Right kidney (tissue), 9 donors: ENCODE measurements at places on chromosomes 1 and 21.

DNA sequence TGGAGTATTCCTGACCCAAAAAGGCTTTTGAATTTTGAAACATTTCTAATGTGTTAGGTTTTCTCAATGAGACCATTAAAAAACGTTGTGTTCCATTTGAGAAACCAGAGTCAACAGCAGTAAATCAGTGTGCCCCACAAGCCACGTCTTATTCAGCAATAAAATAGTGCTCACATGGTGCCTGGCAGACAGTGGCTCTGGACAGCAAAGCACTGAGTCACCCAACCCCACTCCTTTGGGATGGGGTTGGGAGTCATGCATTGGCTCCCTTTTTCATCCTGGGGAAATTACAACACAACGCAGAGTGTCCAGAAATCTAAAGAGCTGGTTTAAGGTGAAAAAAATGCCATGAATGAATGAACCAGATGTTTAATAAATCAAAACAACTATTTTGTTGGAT is 46.5 kb downstream of the KCNJ15 start:
- DNase-seq = no peak

GRCh38 chr1:171622152-171622462 is at the start of gene MYOCOS:
Gene MYOCOS (plus strand): TSS chr1:171622243. CDS start chr1:171623884, 1,641 bp downstream.
- DNase-seq = no peak

DNA sequence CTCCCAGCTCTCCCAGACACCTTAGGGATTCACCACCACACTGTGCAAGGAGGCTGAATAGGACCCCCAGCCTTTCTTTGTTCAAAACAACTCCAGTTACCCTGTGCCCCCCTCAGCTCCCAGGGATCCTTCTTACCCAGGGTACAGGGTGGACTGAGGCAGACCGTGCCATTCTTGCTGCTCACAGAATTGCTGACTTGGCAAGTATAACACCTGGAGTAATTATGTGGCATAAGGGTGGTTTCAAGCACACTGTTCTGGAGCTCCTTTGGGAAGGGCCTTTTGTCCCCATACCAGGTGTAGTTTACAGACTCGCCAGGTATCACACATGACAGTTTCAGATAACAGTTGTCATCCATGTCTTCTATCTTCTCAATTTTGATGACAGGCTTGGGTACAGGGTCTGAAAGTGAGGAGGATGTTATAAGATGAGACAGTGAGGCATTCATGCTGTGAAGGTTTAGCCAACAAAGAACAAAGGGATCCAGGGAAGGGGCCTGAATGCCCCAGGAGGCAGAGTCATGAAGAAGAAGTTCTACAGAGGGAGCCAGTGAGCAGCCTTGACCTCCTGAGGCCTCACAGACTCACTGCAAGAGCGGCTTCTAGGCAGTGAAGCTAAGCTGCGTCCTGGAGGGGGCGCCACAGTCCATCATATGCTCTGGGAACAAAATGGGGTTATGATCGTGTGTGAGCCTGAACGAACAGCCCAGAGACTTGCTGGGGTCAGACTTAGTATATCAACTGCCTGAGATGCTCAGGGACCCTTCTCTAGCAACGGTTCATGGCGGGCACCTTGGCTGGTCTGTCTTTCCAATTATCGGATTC is 30.3 kb downstream of the CD48 start:
- DNase-seq = peak; percentile 4

DNA sequence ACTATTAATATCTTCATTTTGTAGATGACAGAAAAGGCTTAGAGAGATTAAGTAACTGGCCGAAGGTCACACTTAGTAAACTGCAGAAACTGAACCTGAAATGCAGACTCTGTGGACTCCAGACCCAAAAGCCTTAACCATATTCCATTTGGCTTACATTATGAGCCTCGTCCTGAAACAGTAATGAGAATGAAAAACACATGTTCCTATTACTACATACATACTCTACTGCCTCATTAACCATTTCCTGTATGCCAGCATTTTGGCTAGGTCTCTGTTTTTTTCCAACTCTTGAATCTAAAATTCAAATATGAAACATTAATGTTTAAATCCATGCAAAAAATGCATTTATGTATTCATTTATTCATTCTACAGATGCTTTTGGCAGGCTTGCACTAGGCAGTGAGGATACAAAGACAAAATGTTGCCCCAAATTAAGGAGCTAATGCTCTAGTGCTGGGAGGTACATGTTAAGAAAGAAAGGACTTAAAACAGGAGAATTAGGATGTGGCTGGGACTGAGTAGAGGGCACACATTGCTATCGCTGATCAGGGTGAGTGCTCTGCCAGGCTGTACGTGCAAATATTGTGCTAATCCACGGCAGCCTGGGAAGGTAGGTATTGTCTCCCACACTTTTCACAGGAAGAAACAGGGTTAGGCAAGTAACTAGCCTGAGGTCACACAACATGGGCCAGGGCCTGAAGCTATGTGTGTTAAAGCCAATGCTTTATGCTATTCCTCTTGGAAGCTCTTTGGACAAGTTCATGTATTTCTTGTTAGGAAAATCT is 14.0 kb downstream of the DEGS1 start:
- no peak for DNase-seq

- no peak for DNase-seq
Measured at GRCh38 chr21:32093646-32094462, 185.0 kb downstream of the MIS18A start.

DNA sequence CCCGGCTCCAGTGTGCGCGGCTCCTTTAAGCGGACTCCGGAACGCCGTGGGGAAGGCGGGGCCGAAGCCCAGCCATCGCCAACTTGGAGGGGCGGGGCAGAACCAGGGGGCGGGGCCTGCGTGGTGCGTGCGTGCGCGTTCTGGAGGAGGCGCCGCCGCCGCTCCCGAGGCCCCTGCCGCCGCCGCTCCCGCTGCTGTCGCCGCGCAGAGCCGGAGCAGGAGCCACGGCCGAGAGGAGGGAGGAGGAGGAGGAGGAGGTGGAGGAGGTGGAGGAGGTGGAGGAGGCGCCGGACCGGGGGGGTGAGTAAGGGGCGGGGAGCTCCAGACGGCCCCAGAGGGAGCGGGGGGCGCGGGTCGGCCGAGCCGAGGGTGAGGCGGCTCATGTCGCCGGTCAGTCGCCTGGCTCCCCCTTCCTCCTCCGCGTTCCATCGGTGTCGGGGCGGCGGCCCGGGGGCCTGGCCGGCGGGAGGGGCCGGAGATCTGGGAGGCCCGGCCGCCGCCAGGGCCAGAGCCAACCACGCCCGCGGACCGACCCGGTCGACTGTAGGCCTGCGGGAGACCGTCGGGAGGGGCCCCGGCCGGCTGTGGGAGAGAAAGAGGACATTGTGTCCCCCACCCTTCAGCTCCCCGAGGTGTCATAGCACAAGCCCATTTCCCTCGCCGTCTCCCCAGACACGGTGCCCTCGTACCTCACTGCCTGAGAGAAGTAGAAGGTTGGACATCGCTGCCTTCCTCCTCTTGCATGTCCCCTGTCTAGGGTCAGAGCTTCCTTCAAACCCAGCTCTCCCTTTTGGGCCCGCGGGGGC is at the start of gene RAP1A:
RAP1A (plus strand) TSS at position 155 of the 806 bp plus-strand sequence. CDS start 71,572 bp downstream, outside the sequence.
- peak; percentile 84 for DNase-seq

- DNase-seq = no peak
Measured at GRCh38 chr1:6898974-6899539, 113.8 kb downstream of the CAMTA1 start.

DNA sequence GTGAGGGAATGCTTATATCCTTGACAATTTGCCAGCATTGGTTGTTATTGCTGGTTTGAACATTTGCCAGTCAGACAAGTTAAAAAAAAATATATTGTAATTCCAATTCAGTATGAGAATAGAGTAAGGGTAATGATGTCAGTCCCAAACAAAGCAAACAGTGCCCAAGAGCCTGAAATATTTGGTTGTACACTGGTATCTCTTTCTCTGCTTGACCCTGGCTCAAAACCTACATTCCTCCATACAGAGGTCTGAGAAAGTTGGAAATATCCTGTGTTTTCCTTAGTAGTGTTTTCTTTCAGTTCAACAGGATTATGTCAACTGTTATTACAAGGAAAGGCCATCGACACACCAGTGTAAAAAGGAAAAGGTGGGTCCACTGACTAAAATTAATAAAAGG is 145.6 kb downstream of the MRPL39 start:
- no peak for DNase-seq

- peak; percentile 35 for DNase-seq
Measured at GRCh38 chr21:37710546-37711285, 205.5 kb downstream of the KCNJ6 start.

DNA sequence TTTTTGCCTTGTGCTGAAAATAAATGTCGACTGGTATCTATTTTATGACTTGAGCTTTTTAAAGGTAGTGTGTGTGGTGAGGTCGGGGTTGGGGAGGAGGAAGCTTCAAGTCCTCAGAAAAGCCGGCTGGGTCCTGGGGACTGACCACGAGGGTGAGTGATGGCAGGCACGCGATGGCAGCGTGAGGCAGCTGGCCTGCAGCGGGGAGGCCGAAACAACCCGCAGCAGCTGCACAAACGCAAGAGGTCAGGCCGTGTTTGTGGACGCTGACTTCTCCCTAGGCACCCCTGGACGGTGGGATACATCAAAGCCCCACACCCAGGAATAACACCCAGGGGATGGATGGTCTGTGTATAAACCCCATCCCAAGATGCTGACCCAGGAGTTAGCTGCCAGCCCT is 51.4 kb downstream of the ZBTB18 start:
- no peak for DNase-seq

GRCh38 chr1:35324486-35324885 is 56.0 kb downstream of the ZMYM4 start:
- DNase-seq = no peak

DNA sequence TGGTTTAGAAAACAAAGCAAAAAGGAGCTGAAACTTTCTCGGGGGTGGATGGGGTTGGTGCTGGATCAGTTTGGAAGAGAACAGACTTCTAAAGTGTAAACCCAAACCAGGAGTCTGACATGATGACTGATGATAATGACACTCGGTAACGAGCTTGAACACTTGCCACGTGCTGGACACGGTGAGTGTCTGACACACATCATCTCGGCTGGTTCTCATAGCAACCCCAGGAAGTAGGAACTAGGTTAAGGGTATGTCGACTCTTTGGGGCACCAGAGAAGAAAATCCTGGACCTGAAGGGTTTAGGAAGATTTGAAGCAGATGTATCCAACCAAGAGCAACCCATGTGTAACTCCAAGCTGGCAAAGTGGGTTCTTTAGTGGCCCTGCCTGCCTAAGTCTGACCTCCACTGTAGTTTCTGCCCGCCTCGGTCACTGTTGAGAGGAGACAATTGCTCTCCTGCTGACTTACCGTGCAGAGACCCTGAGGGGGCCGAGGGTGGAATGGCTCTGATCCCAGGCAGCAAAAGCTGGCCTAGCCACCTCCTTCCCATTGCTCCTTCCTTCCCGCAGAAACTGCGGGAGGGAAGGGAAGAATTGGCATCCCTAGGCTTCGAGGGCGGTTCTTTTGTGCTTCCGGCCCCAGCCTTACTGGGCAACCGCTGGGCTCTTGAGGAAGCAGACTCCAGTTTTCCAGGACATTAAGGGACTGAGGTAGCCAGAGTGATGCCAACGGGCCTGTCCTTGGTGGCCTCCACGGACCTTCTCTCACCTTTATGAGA is 156.0 kb downstream of the TOMM20 start:
- DNase-seq = no peak

GRCh38 chr1:98323906-98324358 is 337.6 kb upstream of the SNX7 start:
- DNase-seq = no peak

GRCh38 chr1:85344256-85344694 is 67.8 kb upstream of the BCL10 start:
- no peak for DNase-seq

DNA sequence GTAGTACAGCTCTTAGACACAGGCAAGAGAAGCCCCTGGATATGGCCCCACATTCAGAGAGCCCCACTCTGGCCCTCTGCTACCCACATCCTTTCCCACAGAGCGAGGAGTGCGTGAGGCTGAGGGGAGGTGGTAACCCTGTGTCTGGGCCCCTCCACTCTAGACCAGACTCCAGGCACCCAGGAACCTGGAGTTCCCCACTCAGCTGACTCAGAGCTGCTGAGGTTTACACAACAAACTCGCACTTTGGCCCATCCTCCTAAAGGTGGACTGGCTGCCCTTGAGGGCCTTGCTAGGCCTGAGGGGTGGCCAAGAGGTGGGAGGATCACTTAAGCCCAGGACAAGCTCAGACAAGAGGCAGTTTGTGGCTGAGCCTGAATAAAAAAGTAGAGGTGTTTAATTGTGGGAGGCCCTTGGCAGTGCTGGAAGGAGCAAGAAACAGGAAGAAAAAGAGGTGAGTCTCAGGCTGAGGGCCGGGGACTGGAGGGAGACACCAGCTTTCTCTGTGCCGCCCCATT is 10.7 kb downstream of the MR1 start:
- DNase-seq = no peak

DNA sequence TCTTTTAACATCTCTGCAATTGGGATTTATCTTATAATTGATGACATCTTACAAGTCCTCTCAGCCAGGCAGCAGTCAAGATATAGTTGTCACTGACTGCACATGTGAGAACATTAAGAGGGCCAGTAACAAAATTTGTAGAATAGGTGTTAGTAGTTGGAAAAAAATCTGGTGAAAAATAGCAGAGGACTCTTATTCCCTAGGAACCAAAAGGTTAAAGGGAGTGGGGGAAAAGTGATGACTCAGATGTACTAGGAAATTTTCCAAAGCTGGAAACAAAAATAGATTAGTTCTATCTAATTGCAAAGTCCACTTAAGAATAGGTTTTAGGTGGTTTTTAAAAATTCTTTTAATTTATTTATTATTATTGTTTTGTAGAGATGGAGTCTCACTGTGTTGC is 3.6 kb downstream of the NUP210L start:
- DNase-seq = no peak
